ENCODE measurements at places on chromosomes 7 and 10. TPM values are rescaled to one million over a fixed set of nuclear protein-coding genes. Genes with fewer than 3 reads are reported as not detected.
A peak's percentile ranks its signal among the peaks of the same experiment; 100 is the strongest.

DNA sequence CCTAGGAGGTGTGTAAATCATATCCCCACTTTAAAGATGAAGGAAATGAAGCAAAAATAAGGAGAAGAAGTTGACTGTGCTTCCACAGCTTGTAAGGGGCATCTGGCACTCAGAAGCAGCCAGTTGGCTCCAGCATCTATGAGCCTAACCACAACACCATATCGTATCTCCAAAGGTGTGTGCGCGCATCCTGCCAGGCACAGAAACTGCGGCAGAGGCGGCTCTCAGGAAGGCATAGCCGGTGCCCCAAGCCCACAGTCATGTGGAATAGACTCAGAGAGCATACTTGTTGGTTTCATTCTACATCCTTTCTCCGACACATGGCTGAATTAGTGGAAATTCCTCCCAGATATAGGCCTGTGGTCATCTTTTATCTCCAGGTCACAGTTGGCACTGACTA is 423.9 kb downstream of the CALN1 start:
- no peak for DNase-seq

- DNase-seq, result peak; percentile 26
Measured at GRCh38 chr7:39741942-39742623, 118.7 kb downstream of the RALA start.

DNA sequence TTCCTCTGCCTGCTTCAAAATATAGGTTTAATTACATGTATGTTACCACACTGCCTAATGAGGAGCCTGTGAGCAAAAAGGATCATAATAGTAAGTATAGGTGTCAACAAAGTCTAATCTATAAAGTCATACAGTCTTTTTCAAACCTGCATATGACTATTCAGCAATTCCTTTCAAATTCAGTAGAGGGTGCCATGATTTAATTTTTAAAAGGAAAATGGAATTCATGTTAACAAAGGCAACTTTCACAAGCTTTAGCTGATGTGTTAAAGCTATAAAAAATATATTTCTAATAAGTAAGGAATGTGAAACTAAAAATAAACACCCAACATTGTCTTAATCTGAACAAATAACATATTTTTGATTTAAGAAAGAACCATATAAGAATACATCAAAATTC is 52.1 kb downstream of the MPP7 start:
- peak; percentile 25 for DNase-seq

GRCh38 chr7:21898265-21898930 is 47.3 kb downstream of the CDCA7L start:
- no peak for DNase-seq

The FAM25G gene
- total RNA-seq, result not detected

The POP7 gene
- total RNA-seq, result 39.1 TPM
